ENCODE measurements at places on chromosomes 6 and 20.

- DNase-seq, result peak; percentile 62
Measured at GRCh38 chr6:125066964-125067363, 86.6 kb upstream of the TPD52L1 start.

- no peak for DNase-seq
Measured at GRCh38 chr6:137820952-137821351, 46.1 kb upstream of the TNFAIP3 start.

- DNase-seq, result no peak
Measured at GRCh38 chr6:100235631-100236030, 229.1 kb downstream of the SIM1 start.

GRCh38 chr6:132746048-132746447, 11.7 kb downstream of the VNN2 start:
- DNase-seq, result no peak

GRCh38 chr6:35166520-35166919, 25.4 kb upstream of the TCP11 start:
- DNase-seq, result no peak

- DNase-seq, result no peak
Measured at GRCh38 chr20:55919319-55919718, 86.0 kb downstream of the CBLN4 start.

DNA sequence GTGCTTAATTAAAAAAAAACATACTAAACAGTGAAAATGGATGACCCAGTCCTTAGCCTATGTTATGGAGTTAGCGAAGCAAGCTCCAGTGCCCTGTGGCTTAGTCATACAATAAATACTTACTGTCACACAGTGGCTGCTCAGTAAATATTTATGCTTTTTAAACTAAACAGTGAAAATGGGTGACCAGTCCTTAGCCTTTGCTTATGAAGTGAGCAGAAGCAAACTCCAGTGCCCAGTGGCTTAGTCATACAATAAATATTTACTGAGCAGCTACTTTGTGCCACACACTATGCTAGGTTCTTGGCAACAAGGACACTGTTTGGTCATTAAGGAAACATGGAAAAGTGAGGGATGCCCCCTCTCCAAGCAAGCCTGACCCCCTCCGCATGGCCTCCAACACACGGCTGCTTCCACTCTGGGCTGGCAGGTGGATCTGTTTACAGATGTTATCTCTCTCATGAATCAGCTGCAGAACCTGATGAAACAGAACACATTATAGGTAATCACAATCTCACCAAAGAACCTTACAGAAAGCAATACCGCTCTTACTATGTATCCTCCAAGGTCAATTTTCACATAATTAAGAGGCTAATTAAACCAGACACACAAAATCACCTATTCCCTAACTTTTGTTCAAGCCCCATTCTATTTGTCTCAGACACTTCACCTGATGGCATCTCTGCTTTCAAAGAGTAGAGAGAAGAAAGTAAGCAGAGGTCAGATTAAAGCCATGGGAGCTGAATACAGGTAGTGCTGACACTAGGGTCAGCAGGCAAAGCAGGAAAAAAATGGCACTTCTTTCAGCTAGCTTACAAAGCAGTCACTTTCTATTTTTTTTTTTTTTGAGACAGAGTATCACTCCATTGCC, 27.3 kb downstream of the CDK5RAP1 start:
- DNase-seq, result peak; percentile 97

DNA sequence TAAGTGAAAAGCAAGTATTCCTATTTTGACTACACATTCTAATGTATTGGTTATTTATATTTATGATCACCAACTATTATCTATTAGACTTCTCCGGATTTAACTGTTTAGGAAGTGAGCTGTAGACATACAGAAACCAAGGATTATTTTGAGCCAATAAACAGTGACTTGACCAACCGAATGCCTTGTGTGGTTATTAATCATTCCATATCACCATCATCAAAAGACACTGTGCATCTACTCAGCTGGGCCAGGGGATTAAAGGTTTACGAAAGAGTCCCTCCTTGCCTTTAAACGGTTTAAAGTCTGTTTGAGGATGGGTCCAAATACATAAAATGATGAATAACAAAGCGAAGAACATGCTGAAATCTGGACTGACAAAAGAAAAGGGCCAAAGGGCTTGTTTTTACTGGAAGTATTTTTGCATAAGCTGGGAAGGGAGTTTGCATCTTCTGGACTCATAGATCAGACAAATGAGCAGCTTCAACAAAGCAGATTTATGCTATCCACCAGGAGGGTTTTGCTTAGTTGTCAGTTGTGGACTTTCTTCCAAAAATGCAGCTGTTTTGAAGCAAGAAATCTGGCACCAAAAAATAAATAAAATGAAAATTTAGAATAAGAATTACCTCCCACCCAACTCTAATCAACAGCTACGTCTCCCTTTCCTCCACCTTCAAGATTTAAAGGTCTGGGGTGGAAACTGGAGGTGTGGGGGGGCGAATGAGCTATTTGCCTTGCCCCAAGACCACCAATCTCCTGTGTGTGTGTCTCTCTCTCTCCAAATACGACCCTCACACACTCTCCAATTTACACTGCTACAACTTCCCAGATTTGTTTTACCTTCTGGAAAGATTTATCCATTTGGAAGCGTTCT, 33.6 kb upstream of the ID4 start:
- no peak for DNase-seq

- DNase-seq, result no peak
Measured at GRCh38 chr6:7332090-7332745, 19.2 kb upstream of the SSR1 start.

GRCh38 chr20:54083459-54083858, 13.1 kb upstream of the BCAS1 start:
- no peak for DNase-seq

- no peak for DNase-seq
Measured at GRCh38 chr6:86118271-86118670, 475.6 kb upstream of the SYNCRIP start.

DNA sequence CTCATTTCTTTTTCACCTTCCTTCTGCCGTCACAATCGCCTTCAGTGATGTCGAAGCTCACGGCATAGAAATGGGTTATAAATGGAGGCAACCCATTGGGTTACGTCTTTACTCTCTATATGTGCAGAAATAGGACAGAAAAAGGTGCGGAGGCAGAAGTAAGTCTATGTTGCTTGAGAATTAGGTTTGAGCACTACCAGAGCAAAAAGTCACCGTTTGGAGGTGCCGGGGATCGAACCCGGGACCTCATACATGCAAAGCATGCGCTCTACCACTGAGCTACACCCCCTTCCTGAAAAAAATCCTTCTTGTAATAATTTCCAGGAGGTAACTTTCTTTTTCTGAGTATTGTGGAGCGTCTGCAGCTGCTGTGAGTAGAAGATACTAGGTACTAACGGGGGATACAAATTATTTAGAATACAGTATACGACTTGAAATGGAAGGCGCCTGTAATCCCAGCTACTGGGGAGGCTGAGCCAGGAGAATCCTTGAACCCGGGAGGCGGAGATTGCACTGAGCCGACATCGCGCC, 134.2 kb downstream of the TRIM27 start:
- DNase-seq, result peak; percentile 64

DNA sequence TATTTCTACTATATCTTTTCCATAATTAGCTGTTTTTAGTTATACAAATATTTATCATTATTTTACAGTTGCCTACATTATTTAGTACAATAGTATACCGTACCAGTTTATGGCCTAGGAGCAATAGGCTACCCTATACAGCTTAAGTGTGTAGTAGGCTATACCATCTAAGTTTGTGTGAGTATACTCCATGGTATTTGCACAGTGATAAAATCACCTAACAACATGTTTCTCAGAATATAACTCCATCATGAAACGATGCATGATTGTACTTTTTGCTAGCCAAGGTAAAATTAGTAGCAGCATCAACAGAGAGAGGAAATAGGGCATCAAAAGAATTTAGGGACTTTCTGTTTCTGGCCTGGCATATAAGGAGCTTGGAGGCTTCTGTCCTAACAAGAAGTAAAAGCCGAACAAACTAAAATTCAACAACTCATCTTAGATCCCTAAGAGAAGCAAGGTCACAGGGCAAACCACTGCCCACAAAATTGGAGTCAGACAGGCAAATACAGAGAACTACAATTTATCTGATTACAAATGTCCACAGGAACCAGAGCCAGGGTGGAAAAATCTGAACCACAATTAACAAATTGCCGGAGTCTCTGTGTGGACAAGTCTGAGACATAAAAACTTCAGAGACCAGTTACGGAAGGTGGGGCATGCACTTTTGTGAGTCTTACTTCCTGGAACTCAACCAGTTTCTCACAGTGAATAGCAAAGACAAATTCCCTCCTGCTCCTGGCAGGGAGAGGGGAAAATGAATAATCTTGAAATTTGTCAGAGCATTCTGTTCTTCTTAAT, 671.4 kb downstream of the RFPL4B start:
- no peak for DNase-seq

GRCh38 chr6:121438869-121439268, 3.4 kb downstream of the GJA1 start:
- no peak for DNase-seq

DNA sequence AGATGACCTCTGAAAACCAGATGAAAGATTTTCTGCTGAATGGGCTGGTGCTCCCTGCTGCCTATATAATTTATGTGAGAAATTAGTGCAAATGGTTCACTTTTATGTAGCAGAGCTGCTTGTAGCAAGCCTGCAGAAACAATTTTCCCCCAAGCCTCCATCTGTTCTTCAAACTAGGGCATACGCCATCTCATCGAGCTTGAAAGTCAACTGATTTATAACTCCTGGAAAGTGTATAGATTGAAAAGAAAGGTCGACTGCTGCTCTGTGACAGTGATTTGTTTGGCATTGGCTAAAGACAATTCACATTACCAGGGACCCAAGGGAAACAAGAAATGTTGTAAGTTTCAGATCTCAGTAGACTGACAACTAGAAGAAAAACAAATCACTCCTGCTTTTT, 93.3 kb downstream of the PACRG start:
- no peak for DNase-seq

- DNase-seq, result no peak
Measured at GRCh38 chr6:90080876-90081481, 186.7 kb downstream of the GJA10 start.

DNA sequence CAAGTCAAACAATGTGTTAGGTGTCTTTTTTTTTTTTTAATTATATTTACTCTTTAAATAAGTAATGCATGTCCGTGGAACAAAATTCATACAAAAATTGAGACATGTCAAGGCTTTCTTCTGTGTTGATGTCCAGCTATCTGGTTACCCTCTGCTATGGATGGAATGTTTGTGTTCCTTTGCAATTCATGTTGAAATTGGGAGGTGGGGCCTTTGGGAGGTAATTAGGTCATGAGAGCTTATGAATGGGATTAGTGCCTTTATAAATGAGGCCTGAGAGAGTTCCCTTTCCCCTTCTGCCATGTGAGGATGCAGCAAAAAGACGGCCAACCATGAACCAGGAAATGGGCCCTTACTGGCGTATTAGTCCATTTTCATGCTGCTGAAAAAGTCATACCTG, 83.1 kb upstream of the KCNG1 start:
- DNase-seq, result no peak

- DNase-seq, result no peak
Measured at GRCh38 chr6:149093643-149094042, 223.9 kb upstream of the TAB2 start.

- no peak for DNase-seq
Measured at GRCh38 chr6:101286146-101286545, 107.4 kb upstream of the GRIK2 start.

DNA sequence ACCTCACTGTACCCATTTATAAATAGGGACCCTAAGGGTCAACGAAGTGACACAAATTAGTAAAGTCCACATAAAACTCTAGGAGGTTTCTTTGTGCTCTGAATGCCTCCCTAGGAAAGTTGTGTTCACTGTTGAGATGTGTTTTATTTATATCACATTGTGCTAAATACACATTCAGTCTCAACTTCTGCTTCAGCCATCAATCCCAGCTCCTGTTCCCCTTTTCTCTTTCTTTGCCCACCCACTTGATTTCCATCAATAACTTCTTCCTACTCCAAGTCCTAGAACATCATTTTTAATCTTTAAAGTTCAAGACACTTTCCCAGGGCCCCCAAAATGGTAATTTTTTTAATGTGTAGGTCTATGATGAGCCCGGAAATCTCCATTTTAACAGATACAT, 208.3 kb upstream of the RAB32 start:
- no peak for DNase-seq

DNA sequence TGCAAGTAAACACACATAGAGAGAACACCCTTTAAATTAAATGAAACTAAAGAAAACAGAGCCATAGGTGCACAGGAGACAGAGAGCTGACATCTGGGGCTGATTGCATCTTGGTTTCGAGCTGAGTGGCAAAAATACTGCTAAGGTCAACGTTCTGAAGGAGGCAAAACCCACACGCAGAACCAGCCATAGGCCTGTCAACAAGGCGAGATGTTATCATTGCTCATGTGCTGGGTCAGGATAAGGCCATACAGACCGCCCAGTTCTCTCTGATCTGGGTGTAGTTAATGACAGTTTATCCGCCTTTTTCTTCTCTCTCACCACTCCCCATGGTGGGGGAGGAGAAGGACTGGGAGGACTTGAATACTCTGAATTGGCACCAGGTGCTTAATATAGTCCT, 4.5 kb upstream of the FAM110A start:
- DNase-seq, result no peak

GRCh38 chr6:161303628-161304340, 29.9 kb upstream of the AGPAT4 start:
- no peak for DNase-seq

GRCh38 chr20:49490689-49491088, 8.2 kb upstream of the KCNB1 start:
- peak; percentile 77 for DNase-seq

GRCh38 chr6:140068801-140069200, 694.4 kb upstream of the CITED2 start:
- DNase-seq, result no peak

DNA sequence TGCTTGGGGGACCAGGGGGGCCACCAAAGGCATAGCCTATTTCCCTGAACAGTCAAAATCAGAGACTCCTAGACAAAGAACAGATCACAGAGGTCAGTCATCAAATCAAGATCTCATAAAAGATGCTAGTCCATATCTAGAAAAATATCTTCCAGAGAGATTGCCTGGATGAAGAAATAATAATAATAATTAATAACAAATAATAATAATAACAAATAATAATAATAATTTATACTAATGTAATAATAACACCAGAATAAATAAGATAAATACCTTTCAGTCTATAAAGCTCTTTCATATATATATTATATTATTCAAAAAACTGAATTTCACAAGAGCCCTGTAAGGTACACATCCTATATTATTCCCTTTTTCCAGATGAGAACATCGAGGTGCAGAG, 129.6 kb downstream of the PAX1 start:
- DNase-seq, result no peak
